Activated CD4-positive, alpha-beta memory T cell treated with anti-CD3 and anti-CD28 coated beads, Interleukin-2, amount 10 ng/mL, durations not matched to agents 7 days and 5 days (primary cell): ENCODE measurements at places on chromosomes 6 and 20.

- no peak for DNase-seq
Observed at GRCh38 chr6:114592506-114592905, 249.7 kb upstream of the HS3ST5 start.

DNA sequence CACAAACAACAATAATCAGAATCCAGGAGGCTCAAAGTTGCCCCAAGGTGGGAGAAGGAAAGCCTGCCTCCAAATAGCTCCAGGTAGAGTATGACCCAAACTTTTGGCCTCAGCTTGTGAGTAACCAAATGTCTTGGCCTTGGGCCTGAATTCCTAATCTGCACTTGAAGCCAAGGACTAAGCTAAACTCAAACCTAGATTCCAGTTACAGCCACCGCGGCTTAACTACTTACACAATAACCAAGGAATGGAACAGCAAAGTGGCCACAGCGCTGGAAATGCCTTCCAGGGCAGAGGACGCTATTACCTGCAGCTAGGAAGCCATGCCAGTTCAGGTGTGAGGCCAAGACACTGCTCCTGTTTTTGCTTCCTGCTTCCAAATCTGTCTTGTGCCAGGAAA lies 4.6 kb downstream of the NINL start:
- DNase-seq = no peak

DNA sequence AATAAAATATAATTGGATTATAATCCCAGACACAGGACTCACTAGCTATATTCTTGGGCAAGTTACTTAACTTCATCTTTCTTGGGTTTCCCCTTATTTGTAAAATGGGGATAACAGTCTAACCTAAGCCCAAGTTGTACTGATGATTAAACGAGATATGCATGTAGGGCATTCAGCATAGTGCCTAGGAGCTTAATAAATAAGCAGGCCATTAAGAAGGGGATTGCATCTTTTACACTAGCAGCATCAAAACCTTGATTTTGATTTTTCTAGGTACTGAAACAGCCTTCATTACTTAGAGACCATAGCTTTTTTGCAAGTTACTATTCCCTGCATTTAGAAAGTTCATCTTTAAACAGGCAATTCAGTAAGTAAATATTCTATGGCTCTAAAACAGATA lies 2.2 kb upstream of the QKI start:
- DNase-seq = no peak

- DNase-seq = no peak
Observed at GRCh38 chr6:28115799-28116198, 8.6 kb upstream of the ZSCAN16 start.

DNA sequence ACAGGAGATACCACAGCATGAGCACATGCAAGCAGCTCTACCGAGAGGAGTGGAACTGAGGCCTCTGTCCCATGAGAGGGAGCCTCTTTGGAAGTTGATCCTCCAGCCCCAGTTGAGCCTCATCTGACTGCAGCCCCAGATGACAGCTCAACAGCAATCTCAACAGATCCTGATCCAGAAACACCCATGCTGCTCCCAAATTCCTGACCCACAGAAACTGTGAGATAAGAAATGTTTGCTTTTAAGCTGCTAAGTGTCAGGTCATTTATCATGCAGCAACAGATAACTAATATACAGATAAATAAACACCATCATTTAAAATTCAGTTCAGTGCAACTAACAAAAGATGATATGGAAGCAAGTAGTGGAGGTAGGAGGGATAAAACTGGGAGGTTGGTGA lies 4.8 kb upstream of the ARFGEF2 start:
- no peak for DNase-seq

DNA sequence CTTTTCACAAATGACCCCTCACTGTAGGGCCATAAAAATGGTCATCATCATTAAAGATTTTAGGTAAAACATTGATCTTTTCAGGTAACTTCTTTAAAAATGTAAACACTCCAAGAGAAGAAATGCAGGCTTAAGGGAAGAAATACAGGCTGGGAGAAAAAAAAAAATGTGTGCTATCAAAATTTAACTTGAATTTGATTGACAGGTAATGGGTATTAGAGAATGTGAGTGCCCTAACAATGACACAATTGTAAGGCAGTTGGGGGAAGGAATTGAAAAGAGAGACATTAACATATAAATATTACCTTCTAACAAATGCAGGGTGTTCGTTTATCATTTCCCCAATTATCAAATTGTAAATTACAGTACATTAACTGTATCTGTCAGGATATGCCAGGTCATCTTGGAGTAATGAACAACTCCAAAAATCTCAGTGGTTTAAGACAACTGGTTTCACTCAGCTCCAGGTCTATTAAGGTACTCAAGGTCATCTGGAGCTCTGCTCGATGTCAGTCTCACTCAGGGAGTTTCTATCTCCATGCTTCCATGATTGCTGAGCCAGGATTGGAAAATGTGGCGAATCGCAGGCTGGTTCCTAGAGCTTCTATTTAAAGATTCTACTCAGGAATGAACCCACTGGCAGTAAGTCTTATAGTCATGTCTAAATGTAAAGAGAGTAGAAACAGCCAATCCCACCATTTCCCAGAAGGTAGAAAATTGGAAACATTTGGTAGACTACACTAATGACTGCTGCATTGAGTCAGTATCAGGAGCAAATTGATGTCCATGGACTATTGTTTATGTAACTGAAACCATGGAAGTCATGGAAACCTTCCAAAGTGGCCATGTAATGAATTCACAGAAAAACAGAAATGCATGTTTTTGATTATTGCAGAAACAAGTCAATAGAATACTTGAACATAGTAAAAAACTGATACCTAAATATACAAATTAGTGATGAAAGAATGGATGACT lies 55.6 kb downstream of the FRK start:
- no peak for DNase-seq

DNA sequence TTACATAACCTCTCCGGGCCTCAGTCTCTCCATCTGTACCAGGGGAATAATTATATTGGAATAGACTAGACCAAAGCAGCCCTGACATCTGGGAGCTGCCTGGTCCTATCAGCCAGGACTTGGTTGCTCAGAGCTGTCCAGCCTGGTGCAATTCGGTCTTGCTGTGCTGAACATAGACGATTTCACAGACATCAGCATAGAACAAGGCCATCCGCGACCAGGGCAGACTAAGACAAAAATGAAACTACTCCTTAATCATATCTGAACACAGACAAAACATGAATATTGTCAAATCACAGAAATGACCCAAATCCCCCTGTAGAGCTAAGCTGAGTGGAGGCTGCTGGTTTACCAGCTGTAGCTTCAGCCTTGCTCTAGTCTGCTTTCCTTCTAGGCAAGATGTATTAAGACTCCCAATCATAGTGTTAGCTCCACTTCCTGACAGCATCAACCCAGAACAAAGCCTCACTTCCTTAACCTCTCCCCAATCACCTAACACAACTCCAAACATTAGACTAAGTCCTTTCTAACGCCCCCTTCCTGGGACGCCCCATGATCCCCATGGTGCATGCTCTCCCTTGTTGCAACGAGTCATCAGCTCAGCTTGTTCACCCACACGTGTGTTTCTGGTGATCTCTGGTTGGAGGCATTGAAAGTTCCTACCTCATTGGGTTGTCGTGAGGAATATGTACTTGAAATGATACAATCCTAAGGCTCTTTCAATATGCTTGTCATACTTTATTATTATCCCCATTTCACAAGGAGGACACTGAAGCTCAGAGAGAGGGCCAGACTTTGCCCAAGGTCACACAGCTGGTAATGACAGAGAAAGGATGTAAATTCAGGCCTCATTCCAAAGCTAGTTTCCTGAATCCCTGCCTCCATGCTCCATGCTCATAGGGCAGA lies 3.5 kb upstream of the MAPK13 start:
- no peak for DNase-seq

- DNase-seq = no peak
Observed at GRCh38 chr6:41280381-41281057, 6.0 kb downstream of the TREM1 start.

DNA sequence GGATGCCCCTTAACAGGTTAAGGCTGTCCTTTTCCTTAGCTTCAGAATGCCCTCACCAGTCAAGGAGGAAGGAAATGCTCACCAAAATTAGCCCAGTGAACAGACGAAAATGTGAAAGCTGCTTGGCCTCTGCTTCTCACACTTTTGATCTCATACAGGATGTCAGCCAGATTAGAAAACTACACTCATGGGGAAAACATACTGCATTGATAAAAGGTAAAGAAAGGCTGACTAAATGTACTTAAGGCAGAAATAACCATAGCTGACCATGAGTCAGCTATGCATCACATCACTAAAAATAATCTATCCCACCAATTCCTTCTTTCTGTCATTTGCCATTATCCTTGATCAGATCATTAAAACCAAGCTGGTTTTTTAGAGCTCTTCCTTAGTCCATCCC lies 198.4 kb upstream of the TENT5A start:
- no peak for DNase-seq

- no peak for DNase-seq
Observed at GRCh38 chr6:133241901-133242636, 912 bp downstream of the EYA4 start.

- peak; percentile 18 for DNase-seq
Observed at GRCh38 chr6:25866011-25866410, 8.0 kb downstream of the SLC17A3 start.

DNA sequence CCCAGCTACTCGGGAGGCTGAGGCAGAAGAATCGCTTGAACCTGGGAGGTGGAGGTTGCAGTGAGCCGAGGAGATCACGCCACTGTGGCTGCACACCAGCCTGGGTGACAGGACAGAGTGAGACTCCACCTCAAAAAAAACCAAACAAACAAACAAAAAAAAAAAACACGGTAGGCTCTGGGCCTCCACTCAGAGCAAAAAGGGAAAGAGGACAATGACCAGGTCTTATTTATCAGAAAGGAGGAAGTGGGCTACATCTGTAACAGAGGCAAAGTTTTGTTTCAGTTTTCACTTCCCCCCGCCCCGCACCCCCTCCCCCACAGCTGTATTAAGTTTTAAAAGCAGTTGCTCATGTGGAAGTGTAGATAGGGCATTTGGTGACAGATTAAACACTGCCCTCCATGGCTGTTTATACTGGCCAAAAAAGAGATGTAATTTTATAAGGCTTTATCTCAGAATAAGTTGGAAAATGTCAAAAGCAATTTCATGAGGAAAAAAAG lies 114.6 kb downstream of the RCAN2 start:
- DNase-seq = no peak

GRCh38 chr20:35385733-35386132 lies 26.0 kb downstream of the UQCC1 start:
- no peak for DNase-seq

- DNase-seq = no peak
Observed at GRCh38 chr6:30641048-30641447, 5.9 kb upstream of the C6orf136 start.

- DNase-seq = no peak
Observed at GRCh38 chr6:139872665-139873064, 498.2 kb upstream of the CITED2 start.

GRCh38 chr6:111615916-111616612 lies 10.4 kb upstream of the TRAF3IP2 start:
- no peak for DNase-seq

DNA sequence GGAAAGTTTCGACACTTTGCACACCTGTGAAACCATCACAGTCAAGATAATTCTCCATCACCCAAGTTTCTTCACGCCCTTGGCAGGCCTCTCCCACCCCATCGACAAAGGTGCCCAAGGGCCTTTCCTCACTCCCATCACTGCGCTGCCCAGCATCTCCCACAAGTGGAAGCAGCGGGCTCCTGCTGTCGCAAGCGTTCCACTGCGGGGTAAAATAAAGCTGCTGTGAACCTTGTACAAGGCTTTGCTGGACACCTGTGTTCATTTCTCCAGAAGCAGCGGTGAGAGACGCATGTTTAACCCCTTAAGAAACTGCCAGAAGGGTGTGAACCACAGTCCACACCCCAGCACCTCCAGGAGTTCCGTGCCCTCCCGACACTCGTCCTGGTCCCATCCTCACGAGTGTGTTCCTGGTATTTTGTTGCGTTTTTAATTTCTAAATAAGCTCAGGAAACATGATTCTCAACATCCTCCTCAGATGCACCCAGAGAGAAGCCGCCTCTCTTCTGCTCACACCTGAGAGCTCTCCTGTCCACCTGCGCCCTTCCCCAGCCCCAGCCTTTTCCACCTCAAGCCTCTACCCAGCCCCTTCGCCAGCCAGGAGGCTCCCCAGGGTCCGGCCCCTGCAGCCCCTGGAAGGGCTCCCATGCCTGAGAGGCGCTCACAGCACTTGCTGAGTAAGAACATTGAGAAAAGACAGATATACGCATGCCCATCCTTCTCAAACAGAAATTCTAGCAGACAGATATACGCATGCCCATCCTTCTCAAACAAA lies 97.5 kb downstream of the TAF4 start:
- DNase-seq = no peak

- peak; percentile 26 for DNase-seq
Observed at GRCh38 chr6:113630738-113631535, 226.2 kb upstream of the MARCKS start.

- DNase-seq = no peak
Observed at GRCh38 chr20:35238170-35238569, 11.7 kb downstream of the MMP24 start.

DNA sequence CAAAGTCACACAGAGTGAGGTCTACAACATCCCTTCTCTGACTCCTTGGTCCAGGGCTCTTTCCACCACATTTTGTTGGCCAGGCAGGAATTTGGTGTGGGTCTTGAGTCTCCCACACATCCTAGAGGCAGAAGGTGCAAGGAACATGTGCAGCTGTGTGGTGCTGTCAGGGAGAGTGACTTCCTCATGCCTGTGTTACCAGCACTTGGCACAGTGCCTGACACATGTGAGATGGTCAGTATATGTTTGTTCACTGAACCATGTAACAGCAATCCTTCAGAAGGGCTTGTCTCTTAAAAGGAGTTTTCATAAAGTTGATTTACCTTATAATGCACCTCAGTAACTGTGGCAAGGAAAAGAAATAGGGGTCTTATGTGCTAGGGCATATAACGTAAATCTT lies 168.5 kb downstream of the CDC5L start:
- DNase-seq = no peak

GRCh38 chr6:80528115-80528514 lies 421.6 kb downstream of the BCKDHB start:
- no peak for DNase-seq

GRCh38 chr6:33971580-33971979 lies 167.8 kb upstream of the MLN start:
- DNase-seq = no peak

DNA sequence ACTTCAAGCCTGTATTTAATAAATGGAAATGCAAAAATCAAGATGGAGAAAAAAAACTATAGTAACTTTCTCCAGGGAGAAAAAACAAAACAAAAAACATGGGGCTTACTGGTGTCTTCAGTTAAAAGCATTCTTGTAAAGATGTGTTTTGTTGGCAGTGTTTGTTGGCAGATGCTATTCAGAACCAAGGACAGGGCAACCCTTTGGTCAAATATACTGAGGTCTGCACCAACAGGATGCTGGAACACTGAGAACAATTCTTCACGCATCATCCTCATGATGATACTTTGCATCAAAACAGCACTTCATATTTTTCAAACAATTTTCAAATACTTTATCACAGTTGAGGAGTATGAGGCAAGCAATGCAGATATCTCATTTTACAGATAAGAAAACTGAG lies 63.7 kb upstream of the CBLN4 start:
- DNase-seq = no peak

GRCh38 chr6:138795809-138796603 lies at the start of gene ECT2L:
Gene ECT2L (plus strand): TSS chr6:138796087. CDS start chr6:138813275, 17,188 bp downstream.
- DNase-seq = no peak
